ENCODE measurements at places on chromosomes 3 and 15.

- DNase-seq = no peak
Observed at GRCh38 chr3:157069846-157070677, 89.9 kb downstream of the CCNL1 start.

DNA sequence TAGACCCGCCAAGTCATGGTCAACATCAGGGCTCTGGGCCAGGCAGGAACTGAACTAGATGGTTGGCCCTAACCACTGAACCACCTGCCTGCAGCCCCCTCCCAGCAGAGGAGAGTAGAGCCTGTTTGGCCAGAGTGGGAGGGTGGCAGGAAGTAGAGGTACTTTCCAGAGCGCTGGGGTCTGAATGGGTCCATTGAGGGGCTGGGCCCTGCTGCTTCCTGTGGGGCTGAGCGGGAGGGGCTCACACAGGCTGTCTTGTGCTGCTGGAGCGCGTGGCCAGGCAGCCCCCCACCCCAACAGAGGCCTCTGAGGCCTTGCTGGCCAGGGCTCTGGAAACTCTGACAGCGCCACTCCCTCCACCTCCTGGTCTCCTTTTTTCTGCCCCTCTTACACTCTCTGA is 17.4 kb downstream of the CSPG4 start:
- no peak for DNase-seq

DNA sequence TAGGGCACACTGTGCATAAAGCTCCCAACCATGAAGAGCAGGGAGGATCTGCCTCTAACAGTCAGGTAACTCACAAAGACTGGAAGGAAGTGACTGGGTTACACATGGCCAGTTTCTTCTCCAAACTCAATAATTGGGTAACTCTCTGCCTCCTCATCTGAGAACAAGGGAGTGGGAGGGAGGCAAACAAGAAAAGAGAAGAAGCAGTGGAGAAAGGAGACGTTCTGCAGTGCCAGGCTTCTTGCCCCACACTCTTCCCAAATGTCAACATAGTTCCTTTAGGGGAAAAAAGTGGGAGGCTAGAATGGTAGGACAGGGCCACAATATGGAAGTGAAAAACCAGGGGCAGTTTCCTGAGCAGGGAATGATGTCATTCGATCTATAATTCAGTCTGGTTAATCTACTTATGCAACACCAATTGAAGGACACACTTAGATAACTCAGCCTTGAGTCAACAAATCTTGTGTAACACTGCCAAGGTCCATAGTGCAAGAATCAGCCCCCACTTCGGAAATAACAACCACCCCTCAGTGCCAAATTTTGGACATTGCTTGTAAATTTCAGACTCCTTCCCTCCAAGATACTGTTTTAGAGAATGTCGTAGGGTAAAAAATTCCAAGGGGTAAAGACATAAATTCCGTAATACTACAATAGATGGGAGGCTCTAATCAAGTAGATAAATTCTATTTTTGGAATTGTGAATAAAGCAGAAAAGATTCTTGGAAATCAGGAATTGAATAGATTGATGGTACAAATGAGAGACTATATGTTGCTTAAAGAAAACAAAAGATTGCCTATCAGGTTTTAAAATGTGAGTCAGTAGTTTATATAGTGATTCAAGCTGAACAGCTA is 143.0 kb downstream of the LPP start:
- no peak for DNase-seq

- DNase-seq = no peak
Observed at GRCh38 chr15:68897016-68897415, 33.3 kb upstream of the SPESP1 start.

GRCh38 chr3:31534065-31534425 is 1.3 kb downstream of the STT3B start:
- DNase-seq = no peak

- DNase-seq = no peak
Observed at GRCh38 chr3:123712077-123712860, 127.4 kb upstream of the HACD2 start.

DNA sequence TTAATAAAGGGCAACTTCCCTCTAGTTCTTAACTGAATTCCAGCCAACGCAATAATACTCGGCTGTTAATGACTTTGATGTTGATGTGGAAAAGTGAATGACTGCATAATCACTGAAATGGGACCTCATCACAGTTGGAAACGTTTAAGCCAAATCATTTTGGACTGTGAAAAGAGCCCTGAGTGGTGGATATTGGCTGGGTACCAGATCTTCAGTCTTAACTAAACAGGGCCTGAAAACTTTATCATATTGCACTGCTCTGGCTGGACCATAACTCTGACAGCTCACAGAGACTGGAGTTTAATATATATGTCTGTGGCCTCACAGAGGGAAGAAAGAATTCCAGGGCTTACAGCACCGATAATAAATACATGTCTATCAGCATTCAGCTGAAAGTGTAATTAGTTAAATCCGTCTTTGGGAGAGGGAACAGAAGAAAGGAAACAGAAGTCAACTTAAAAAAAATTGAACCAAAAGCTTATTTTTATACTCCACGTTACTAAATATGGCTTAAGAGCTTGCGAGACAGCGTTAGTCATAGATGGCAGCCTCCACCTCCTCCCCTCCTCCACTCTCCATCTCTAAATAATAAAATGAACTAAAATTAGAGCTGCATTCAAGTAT is 222.3 kb upstream of the CDIN1 start:
- DNase-seq = no peak

DNA sequence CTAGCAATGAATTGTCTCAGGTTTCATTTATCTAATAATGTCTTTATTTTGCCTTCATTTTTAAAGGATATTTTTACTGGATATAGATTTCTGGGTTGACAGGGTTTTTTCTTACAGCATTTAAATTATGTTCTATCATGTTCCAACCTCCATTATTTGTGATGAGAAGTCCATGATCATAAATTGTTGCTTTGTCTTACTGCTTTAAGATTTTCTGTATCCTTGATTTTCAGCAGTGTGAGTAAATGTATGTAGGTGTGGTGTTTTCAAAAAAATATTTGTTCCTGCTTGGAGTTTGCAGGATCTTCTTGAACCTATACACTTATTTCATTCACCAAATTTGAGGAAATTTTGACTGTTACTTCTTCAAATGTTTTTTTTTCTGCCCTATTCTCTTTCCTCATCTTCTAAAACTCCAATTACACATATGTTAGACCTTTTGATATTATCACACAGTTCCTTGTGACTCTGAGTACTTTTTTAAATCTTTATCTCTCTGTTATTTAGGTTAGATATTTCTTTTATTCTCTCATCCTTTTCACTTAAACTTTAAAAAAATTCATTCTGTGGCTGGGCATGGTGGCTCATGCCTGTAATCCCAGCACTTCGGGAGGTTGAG is 43.7 kb upstream of the SELENOK start:
- DNase-seq = no peak

DNA sequence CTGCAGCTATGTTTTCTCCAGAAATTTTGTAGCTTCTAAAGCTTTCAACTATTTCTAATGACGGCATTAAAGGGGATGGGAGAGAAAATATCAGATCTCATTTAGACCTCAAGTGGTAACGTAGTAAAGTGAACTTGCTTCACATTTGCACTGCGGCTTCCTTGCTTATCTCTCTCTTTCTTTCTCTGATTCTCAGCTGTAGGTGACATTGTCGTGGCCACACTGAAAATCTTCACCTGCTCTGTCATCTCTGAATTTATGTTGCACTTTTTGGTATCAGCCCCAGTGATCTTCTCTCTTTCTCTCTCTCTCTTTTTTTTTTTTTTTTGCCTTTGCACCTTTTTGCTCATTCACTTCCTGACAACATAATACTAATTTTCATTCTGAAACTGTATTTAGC is 254.1 kb upstream of the SATB1 start:
- no peak for DNase-seq

GRCh38 chr3:54014067-54014466 is 108.3 kb upstream of the CACNA2D3 start:
- no peak for DNase-seq

GRCh38 chr15:45587863-45588170 is 638 bp downstream of the BLOC1S6 start:
- DNase-seq = no peak

DNA sequence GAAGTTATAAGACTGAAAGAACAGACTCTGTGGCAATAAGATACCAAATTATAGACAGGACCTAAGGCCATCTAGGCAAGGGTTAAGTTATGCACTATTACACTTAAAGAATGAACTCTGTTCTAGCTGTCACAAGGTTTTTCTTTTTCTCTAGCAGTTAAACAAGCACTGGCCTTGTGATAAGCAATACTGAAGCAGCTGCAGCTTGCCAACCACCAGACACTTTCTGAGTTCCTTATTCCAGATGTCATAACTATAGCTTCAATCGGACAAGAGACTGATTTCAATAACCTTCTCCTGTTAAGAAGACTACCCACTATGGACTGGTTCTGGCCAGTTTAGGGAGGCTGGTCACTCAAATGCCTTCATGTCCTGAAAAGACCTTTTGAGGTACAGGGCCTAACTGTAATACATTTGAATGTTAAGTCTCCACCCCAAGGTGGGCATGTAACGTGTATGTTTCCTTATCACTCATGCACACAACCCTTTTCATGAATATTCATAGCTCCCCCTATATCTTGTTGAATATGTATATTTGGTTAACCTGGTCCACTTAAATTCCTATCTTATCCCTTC is 85.8 kb downstream of the CFAP20DC start:
- no peak for DNase-seq

GRCh38 chr3:73707772-73708171 is 83.0 kb upstream of the PDZRN3 start:
- DNase-seq = no peak

DNA sequence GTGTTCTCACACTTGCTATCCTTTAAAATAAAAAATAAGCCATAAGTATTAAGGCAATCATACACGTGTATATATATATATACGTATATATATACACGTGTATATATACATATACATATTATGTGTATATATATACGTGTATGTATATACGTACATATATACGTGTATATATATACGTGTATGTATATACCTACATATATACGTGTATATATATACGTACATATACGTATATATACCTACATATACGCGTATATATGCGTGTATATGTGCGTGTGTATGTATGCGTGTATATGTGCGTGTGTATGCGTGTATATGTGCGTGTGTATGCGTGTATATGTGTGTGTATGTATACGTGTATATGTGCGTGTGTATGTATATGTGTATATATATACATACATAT is 477.3 kb upstream of the ARRDC4 start:
- no peak for DNase-seq

GRCh38 chr3:9401986-9402385 is 4.6 kb downstream of the SETD5 start:
- DNase-seq = no peak

- no peak for DNase-seq
Observed at GRCh38 chr3:62638316-62638715, 236.9 kb downstream of the CADPS start.

DNA sequence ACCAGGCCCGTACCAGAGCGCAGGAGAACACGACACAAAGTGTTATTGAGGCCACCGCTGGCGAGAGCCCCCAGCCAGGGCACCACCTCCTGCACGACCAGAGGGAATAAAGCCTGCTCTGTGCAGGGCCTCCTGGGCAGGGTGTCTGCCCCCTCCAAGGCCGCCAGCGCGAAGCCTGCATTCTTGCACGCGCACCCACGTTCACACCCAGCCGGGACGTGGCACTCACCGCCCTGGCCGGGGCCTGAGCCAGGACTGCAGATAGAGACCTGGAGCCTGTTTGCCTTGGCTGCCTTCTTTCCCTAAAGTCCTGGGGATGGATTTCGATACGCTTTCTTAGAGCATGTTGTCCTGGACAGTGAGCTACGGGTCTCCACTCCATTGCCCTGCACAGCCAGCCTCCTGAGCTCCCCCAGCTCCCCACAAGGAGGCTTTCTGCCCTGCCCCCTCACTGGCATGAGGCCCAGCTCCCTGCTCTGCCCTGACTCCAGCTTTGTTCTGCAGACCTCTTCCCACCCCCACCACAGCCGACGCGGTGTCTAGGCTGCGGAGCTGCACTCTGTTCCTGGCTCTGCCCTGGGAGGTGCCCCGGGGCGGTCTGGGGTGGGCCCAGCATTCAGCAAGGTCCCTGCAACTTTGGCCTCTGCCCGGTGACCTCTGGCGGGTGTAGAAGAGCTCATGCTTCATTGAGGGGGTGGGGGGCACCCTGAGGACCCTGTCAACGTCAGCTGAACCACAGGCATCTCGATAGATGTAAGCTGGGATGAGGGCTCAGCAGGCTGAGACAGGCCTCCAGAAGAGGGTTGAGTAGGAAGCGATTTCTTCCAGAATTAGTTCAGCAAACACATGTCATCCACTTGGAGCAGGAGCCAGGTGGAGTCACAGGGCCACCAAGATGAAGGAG is 145.0 kb downstream of the LRRK1 start:
- DNase-seq = no peak

DNA sequence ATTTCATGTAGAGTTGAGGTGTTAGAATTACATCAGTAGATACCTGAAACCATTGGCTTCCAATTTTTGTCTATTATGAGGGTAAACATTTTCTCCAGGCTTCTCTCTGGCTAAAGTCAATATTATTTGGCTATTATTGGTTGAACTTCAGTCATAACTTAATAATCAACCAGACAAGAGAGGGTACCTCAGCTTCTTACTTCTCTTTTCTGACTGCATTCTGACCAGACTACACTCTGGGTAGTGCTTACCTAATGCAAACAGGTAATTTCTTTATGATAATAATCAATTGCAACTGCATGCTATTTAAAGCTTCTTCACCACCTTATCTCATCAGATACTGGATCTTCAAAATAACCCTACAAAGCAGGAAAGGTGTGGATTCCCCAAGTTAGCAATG is 85.1 kb downstream of the ANP32A start:
- DNase-seq = no peak

DNA sequence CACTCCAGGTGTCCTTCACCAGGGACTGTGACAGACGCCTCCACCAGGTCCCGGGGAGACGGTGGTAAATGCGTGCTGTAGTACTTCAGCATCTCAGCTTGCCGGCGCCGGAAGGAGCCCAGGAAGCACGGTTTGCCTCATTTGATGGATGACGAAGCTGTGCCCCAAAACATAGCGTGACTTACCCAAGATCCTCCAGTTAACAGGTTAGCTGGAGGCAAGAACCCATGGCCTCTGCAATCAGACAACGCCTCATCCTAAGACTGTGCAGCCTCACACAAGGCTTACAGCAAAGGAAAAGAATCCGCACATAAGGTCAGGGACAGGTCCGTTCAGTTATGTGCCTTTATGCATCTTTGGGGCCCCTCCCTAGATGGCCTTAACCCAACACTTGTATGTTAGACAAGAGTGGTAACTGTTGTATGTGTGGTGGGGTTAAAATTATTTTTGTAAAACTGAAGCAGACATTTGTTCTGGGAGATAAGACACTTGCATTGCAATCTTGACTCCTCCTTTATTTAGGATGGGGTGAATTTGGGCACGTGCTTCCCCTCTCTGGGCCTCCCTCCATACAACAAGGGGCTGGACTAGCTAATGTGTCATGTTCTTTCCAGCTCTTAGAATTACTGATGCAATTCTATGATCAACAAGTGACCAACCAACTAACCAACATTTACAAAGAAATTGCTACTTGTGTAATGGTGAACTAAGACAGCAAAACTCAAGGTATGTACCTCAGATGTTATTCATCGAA is 39.4 kb downstream of the VGLL4 start:
- no peak for DNase-seq

- DNase-seq = no peak
Observed at GRCh38 chr3:160540551-160540950, 24.8 kb downstream of the KPNA4 start.

- no peak for DNase-seq
Observed at GRCh38 chr15:88890495-88890894, 4.8 kb downstream of the HAPLN3 start.

All from effector CD4-positive, alpha-beta T cell (primary cell).